Hematopoietic multipotent progenitor cell treated with erythropoietin and hydrocortisone succinate and interleukin-3 and kit ligand, for 4 days (in vitro differentiated cells): ENCODE measurements at places on chromosomes 12 and 14.

GRCh38 chr12:110503432-110503831 is 1.3 kb downstream of the RAD9B start:
- peak; percentile 15 for DNase-seq

GRCh38 chr12:39300799-39301198 is 142.1 kb downstream of the KIF21A start:
- no peak for DNase-seq

DNA sequence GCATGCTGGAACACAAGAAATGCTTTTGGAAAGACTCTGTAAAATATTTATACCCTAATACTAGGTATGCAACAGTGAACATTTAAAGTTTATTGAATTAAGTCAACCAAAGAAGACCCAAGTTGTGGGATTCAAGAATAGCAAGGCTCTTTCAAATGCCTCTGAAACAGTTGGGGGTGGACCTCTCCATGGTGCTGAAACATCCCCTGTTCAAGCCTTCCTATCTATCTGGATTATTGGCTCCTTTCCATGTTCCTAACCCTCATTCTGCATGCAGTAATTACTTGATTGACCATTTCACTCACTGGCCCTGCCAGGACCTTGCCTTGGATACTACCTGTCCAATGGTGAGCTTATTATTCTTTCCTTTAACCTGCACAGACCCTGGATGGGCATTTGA is 349.7 kb downstream of the NRXN3 start:
- DNase-seq, result peak; percentile 72

DNA sequence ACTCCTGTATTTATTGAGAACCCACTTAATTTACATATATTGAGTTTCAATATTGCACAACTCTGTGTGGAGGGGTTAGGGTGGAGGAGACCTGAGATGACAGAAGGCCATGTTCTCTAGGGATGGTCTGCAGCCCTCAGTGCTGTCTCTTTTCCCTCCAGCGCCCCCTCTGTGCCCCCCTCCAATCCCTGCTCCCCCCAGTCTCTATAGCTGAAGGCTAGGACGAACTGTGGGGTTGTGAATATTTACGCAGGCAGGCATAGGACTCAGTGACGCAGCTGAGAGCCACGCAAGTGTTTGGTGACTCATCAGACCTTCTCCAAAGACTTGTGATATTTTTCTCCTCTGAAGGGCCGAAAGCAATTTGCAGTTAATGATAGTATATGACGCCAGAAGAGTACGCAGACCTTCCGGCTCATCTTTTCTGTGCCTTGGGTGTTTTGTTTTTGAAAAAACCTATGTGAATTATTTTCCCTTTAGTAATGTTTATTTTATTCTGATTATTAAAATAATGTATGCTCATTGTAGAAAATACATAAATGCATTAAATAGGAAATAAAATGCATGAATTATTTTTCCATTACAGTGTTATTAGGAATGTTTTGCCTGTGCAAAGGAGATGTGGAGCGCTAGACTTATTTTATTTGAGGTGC is 85.3 kb downstream of the SLC25A47 start:
- no peak for DNase-seq

DNA sequence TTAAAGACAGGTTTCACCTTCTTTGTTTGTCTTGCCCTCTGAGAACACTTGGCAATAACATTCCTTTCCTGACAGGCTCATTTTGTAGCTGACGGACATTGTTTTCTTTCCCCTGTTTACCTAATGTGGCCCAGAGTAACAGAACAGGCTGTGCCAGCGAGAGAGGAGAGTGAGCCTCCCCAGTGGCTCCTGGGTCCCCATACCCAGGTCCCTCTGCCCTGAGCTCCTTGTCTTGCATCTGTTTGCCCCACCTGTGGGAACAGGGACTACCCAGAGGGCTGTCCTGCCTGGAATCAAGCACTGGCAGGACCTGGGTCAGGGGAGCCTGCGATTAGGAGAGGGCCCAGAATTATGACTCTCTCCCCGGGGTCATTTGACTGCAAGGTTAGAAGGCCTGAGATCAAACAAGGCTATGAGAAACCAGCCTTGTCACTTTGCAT is 222.9 kb downstream of the ZFP36L1 start:
- no peak for DNase-seq
